ENCODE measurements at places on chromosomes 13 and 19. TPM values are rescaled to one million over a fixed set of nuclear protein-coding genes. Genes with fewer than 3 reads are reported as not detected.

SYNGR4 gene
- not detected for total RNA-seq

PABPC3 gene
- total RNA-seq = 0.96 TPM

COL4A1 gene
- total RNA-seq = 25.9 TPM

CASP14 gene
- total RNA-seq = not detected

PRR19 gene
- 0.30 TPM for total RNA-seq

- peak overlapping the region; percentile 49 for H3K4me3 ChIP-seq
- peaks cover 20% of the 10 kb centered on the region for H3K4me1 ChIP-seq
- H3K27ac ChIP-seq = peak overlapping the region; percentile 16
- DNase-seq = no peak
- H3K27me3 ChIP-seq = no peaks in the 10 kb centered on the region
- peaks cover 34% of the 10 kb centered on the region for H3K36me3 ChIP-seq
These were observed 1.8 kb downstream of the PVR start for GRCh38 chr19:44645407-44646048.

GRCh38 chr13:56317841-56318240 is 822.9 kb upstream of the PRR20A start:
- peaks cover 44% of the 10 kb centered on the region for H3K27me3 ChIP-seq
- H3K4me3 ChIP-seq = no peak overlapping the region
- no peaks in the 10 kb centered on the region for H3K4me1 ChIP-seq

GRCh38 chr19:5805462-5806132 is 730 bp downstream of the NRTN start:
- peak; percentile 72 for DNase-seq
- H3K27me3 ChIP-seq = no peaks in the 10 kb centered on the region
- no peak overlapping the region for H3K27ac ChIP-seq
- H3K4me1 ChIP-seq = no peaks in the 10 kb centered on the region
- H3K4me3 ChIP-seq = peak overlapping the region; percentile 29
- peaks cover 9% of the 10 kb centered on the region for H3K36me3 ChIP-seq

DNA sequence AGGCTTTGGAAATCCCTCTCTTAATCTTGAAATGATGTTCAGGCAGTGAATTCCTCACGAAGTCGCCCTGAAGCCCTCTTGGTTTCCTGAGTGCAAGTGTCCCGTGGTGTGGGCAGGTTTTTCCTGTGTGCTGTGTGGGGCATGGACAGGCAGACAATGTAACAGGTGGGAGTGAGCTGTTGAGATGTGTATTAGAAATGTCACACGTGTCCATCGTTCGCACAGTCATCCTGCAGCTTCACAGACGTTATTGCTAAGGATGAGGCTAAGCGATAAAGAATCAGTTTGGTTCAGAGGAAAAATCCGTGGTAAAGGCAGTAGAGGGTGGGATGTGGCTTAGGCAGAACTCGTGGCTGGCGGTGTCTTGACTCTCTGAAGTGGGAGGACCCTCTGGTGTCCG is 51.7 kb downstream of the SMARCA4 start:
- no peak for DNase-seq
- no peaks in the 10 kb centered on the region for H3K27me3 ChIP-seq
- H3K4me3 ChIP-seq = no peak overlapping the region
- H3K4me1 ChIP-seq = no peaks in the 10 kb centered on the region

- H3K27me3 ChIP-seq = no peaks in the 10 kb centered on the region
- peaks cover 36% of the 10 kb centered on the region for H3K36me3 ChIP-seq
- H3K4me3 ChIP-seq = peak overlapping the region; percentile 84
- DNase-seq = no peak
- peak overlapping the region; percentile 94 for H3K27ac ChIP-seq
These were observed 533 bp downstream of the TNFSF9 start for GRCh38 chr19:6531163-6531955.

- peaks cover 8% of the 10 kb centered on the region for H3K4me1 ChIP-seq
- H3K27me3 ChIP-seq = no peaks in the 10 kb centered on the region
- peak overlapping the region; percentile 97 for H3K27ac ChIP-seq
- DNase-seq = no peak
- peaks cover 16% of the 10 kb centered on the region for H3K36me3 ChIP-seq
- H3K4me3 ChIP-seq = peak overlapping the region; percentile 94
These were observed 54.3 kb upstream of the ZNF254 start for GRCh38 chr19:24032651-24033050.

GRCh38 chr19:1400281-1401137 is 833 bp downstream of the GAMT start:
- H3K4me1 ChIP-seq = peaks cover 11% of the 10 kb centered on the region
- no peak overlapping the region for H3K27ac ChIP-seq
- H3K4me3 ChIP-seq = peak overlapping the region; percentile 21
- DNase-seq = peak; percentile 35

GRCh38 chr13:101576977-101577376 is 124.5 kb downstream of the ITGBL1 start:
- peaks cover 19% of the 10 kb centered on the region for H3K4me1 ChIP-seq
- no peak for DNase-seq
- no peak overlapping the region for H3K4me3 ChIP-seq
- H3K27ac ChIP-seq = no peak overlapping the region

DNA sequence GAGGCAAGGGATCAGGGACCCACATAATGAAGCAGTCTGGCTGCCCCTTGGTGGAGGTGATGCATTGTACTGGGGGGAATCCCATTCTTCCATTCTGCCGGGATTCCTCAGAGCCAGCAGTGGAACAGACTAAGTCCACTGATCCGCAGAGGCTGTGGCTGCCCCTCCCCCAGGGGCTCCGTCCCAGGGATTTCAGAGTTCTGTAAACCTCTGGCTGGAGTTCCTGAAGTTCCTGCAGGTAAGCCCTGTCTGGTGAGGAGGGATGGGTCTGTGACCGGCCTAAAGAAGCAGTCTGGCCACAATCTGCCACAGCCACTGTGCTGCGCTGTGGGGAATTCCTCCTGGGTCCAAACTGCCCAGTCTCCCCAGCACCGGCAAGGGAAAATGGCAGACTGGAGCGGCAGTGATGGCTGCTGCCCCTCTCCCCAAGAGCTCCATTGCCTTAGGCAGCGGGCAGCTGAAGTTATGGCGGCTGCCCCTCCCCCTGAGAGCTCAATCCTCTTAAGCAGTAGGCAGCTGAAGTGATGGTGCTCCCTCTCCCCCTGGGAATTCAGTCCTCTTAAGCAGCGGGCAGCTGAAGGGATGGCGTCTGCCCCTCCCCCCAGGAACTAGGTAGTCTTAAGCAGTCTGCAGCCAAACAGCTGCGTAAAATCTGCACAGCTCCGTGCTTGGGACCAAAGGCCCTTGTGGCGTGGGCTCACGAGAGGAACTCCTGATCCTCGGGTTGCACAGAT is 155.7 kb downstream of the PCDH17 start:
- H3K4me1 ChIP-seq = no peaks in the 10 kb centered on the region
- H3K27ac ChIP-seq = no peak overlapping the region
- no peak overlapping the region for H3K4me3 ChIP-seq
- DNase-seq = no peak
- H3K36me3 ChIP-seq = no peaks in the 10 kb centered on the region

DNA sequence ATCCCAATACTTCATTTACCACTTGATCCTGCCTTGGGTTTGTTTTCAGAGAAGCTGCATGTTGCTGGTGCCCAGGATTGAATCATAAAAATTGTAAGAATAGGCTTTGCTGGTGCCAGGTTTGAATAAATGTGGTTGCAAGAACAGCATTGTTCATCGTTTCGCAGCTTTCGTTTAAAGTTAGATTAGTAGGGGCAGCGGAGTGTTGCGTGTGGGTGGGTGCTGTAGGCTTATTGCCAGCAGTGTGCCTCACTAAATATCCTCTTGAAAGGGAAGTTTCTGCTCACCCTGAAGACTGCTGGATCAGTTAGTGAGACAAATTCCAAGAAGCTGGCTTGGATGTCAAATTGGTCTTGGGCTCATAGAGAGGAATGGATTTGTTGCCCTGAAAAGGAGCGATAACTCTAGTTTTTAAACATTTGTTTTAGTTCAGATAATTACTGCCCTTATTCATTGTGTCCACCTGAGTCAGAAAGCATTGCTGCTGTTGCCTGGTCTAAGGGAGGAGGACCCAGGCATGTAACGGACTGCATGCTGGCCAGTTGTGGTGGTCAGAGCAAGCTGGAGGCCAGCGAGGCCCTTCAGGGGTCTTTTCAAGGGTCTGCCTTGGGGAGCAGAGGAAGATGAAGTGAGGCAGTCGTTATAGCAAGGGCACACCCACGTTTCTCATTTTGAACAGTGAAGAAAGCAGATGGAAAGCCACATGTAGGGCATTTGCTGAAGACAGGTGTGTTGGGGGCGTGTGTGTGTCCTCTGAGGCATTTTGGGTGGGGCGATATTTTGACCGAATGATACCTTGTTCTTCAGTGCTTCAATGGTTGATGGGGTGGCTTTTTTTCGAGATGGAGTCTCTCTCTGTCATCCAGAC is 8.5 kb downstream of the ILF3 start:
- H3K27me3 ChIP-seq = no peaks in the 10 kb centered on the region
- H3K4me3 ChIP-seq = no peak overlapping the region
- no peak for DNase-seq
- H3K4me1 ChIP-seq = peaks cover 6% of the 10 kb centered on the region
- H3K27ac ChIP-seq = no peak overlapping the region

DNA sequence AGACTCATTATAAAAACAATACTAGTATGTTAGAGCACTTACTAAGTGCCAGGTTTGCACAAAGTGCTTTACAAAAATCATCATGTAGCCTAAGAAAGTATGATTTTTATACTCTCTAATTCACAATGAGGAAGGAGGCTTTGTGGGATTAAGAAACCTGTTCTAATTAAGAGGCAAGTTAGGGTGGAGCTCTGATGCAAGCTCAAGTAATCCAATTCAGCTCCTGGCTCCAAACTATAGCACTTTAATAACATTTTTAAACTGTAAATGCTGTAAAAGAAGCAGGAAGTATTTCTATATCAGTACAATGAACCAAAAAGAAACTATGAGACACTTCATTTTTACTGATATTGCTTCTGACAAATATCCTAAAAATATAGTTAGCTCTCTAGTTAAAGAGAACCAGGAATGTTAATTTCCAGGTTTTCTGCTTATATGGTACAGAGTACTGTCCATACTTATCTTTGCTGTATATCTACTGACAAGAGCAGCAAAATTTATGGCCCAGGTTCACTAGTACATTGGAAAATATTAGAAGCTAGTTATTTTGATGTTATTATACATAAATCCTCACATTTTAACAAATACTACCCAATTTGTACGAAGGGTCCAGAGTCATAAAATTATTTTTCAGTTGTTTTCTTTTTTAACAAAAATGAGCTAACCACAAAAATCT is 482.0 kb downstream of the DIAPH3 start:
- no peaks in the 10 kb centered on the region for H3K27me3 ChIP-seq
- H3K4me3 ChIP-seq = no peak overlapping the region
- H3K36me3 ChIP-seq = no peaks in the 10 kb centered on the region
- peak overlapping the region; percentile 27 for H3K27ac ChIP-seq
- DNase-seq = no peak
- H3K4me1 ChIP-seq = no peaks in the 10 kb centered on the region

DNA sequence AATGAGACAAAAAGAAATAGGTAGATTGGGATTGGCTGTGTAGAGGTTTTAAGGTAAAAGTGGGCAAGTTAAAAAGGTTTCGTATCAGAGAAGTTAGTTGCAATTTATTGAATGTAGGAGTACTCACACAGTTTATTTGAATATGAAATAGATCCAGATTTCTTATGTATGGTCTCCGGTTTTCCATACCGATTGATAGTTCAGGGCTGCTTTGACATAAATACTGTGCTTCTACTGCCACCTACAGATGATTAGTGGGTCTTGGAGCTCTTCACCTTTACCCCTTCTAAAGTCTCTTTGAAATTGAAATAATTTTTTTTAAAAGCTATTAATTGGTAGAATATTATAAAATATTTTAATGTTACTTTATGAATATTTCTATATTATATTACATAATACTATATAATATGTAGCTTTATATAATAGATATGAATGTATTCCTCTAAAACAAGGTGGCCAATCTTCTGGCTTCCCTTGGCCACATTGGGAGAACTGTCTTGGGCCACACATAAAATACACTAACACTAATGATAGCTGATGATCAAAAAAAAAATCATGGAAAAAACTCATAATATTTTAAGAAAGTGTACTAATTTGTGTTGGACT is 7.7 kb upstream of the GPR18 start:
- no peaks in the 10 kb centered on the region for H3K27me3 ChIP-seq
- H3K4me1 ChIP-seq = no peaks in the 10 kb centered on the region
- H3K27ac ChIP-seq = peak overlapping the region; percentile 21
- H3K4me3 ChIP-seq = no peak overlapping the region
